Keratinocyte (primary cell): ENCODE measurements at places on chromosomes 3 and 15. TPM values are rescaled to one million over a fixed set of nuclear protein-coding genes. Genes with fewer than 3 reads are reported as not detected.

SPATA12 gene
- 0.08 to 0.09 TPM (median 0.08 TPM) in 3 replicates for polyA plus RNA-seq

CHRNA7 gene
- 0.93 to 1.4 TPM (median 1.0 TPM) in 3 replicates for polyA plus RNA-seq

GRCh38 chr3:53109891-53110771 is 20.1 kb downstream of the RFT1 start:
- DNase-seq, result no peak

DNA sequence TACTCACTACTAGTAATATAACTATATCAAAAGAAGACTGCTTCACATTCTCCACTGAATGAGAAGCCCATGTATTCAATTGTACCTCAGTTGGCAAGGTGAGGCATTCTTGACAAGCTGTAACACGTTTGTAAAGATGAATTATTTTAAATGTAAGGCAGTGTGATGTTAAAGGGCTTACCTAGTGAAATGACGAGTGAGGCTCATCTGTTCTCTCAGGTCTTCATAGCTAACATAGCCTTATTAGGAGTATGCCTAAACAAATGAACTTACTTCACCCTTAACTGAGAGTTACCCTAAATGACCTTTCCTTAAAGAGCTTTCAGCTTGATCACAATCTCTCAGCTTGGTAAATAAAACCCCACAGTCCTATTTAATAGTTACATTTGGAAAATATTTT is 127.3 kb downstream of the FEZF2 start:
- peak; percentile 11 for DNase-seq

DNA sequence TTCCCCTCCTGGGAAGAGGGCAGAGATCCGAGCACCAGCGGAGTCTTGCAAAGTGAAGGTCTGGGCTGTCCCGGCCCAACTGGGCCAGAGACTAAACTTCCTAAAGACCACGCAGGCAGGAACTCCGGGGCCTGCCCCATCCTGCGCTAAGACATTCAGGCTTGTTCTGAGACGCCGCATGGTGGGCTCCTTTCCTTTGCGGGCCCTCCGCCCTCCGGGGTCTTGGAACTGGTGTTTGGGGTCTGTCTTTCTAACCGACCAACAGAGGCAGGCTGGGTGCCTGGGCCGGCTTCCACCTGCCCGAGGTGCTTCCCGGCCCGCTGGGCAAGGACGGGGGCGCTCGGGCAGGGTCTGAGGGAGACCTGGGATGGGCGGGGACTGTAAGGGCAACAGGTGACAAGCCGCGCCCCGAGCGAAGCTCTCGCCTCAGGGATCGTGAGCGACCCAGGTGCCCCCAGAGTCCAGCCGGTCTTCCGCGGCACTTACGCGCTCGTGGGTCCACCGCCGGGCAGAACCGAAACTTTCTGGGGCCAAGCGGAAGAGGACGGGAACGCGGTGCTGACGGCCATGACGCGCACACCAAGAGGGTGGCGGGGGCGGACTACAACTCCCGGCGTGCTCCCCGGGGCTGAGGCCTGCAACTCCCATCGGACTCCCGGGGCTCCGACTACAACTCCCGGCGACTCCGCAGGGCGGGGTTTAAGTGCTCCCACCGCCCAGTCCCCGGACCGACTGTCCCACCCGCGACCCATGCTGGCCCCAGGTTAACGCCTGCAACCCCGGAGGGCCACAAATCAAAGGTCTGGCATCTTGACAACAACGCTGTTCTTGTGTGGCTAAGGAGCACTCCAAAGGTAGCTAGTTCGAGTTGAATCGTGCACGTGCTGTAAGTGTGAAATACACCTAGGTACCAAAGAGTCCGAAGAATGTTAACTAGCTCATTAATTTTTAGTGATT is at the start of gene FYCO1:
Gene FYCO1 (minus strand): TSS at position 589 of the 957 bp plus-strand sequence. CDS start 10,914 bp downstream, outside the sequence.
- DNase-seq, result no peak

- no peak for DNase-seq
Observed at GRCh38 chr3:168090306-168091085, 5.2 kb downstream of the GOLIM4 start.

GRCh38 chr3:144923046-144923775 is 951.6 kb downstream of the DIPK2A start:
- no peak for DNase-seq

DNA sequence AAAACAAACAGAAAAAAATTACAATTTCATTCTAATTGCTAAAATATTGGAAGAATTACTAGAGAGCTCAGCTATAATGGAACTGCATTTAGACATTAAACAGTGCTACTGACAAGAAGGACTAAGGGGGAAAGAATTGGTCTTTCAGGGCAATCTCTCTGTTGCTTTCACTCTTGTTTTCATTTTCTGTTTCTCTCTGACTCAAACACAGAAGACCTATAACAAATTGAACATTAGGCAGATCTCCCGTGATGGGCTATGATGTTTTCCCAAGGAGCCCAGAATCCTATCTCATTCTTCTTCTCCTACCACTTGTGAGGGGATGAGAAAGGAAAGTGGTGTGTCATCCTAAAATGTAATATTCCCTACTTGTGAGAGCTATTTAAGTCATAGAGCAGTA is 358.0 kb upstream of the TGFBR2 start:
- no peak for DNase-seq

- DNase-seq, result no peak
Observed at GRCh38 chr3:99128235-99128634, 226.7 kb upstream of the DCBLD2 start.

DNA sequence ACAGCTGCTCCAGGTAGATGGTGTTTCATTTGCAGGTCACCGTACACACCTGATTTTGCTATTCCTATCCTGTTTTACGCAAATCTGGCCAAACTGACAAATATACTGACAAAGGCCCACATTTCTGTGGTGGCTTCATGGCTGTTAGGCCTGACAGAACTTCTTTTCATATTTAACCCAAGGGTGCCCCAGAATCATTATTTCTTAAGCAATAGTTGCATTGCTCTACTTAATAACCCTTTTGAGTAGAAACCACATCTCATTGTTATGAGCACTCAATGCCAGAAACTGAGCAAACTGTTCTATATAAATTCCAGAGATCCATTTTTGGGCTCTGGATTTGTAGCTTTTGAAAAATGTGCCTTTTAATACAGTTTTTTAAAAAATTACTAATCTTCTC is 19.4 kb downstream of the ASTE1 start:
- no peak for DNase-seq
